Mesenchymal stem cell (in vitro differentiated cells and primary cell): ENCODE measurements at places on chromosomes 11 and 22.

GRCh38 chr11:12882670-12883069 is 126.4 kb upstream of the RASSF10 start:
- H3K4me3 ChIP-seq, result no peak overlapping the region
- no peaks in the 10 kb centered on the region for H3K27me3 ChIP-seq
- DNase-seq, result no peak
- peaks cover 50% of the 10 kb centered on the region for H3K36me3 ChIP-seq
- peaks cover 2% of the 10 kb centered on the region for H3K4me1 ChIP-seq

GRCh38 chr11:15704064-15704463 is 589.3 kb downstream of the INSC start:
- H3K27me3 ChIP-seq, result no peaks in the 10 kb centered on the region
- no peaks in the 10 kb centered on the region for H3K36me3 ChIP-seq
- no peak overlapping the region for H3K4me3 ChIP-seq
- H3K27ac ChIP-seq, result no peak overlapping the region
- H3K4me1 ChIP-seq, result no peaks in the 10 kb centered on the region
- no peak for DNase-seq

DNA sequence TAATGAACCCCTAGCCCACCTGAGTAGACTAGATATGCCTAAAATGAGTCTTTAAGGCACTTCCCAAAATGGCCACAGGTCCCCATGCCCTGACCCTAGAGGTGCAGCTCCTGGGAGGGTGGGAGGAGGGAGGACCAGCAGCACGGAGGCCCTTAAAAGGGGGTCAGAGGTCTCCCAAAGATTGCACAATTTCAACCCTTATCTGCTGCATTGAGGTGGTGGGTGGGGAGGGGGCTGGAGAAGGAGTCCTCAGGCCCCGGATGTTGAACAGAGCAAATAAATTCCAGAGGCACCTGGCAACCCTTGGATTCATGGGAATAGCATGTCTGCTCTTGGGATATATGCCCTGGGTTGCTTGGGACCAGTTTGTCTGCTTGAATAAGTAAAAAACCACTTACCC is 57.6 kb downstream of the NAV2 start:
- peaks cover 2% of the 10 kb centered on the region for H3K36me3 ChIP-seq
- no peak for DNase-seq

- peaks cover 43% of the 10 kb centered on the region for H3K27me3 ChIP-seq
- H3K36me3 ChIP-seq, result no peaks in the 10 kb centered on the region
- DNase-seq, result no peak
- H3K4me3 ChIP-seq, result no peak overlapping the region
Measured at GRCh38 chr11:17611049-17611448, 64.0 kb downstream of the OTOG start.

GRCh38 chr22:38419858-38420160 is 35.2 kb downstream of the KCNJ4 start:
- no peak for DNase-seq
- H3K36me3 ChIP-seq, result no peaks in the 10 kb centered on the region
- peaks cover 19% of the 10 kb centered on the region for H3K4me1 ChIP-seq
- no peaks in the 10 kb centered on the region for H3K27me3 ChIP-seq
- no peak overlapping the region for H3K27ac ChIP-seq
- H3K4me3 ChIP-seq, result no peak overlapping the region

GRCh38 chr22:17101475-17102296 is 16.9 kb downstream of the IL17RA start:
- H3K36me3 ChIP-seq, result peaks cover 91% of the 10 kb centered on the region
- H3K4me1 ChIP-seq, result no peaks in the 10 kb centered on the region
- H3K4me3 ChIP-seq, result no peak overlapping the region

GRCh38 chr11:129414144-129414872 is 38.7 kb downstream of the BARX2 start:
- H3K27me3 ChIP-seq, result no peaks in the 10 kb centered on the region
- no peak overlapping the region for H3K4me3 ChIP-seq
- no peak overlapping the region for H3K27ac ChIP-seq
- no peaks in the 10 kb centered on the region for H3K36me3 ChIP-seq
- no peak for DNase-seq
- H3K4me1 ChIP-seq, result no peaks in the 10 kb centered on the region

DNA sequence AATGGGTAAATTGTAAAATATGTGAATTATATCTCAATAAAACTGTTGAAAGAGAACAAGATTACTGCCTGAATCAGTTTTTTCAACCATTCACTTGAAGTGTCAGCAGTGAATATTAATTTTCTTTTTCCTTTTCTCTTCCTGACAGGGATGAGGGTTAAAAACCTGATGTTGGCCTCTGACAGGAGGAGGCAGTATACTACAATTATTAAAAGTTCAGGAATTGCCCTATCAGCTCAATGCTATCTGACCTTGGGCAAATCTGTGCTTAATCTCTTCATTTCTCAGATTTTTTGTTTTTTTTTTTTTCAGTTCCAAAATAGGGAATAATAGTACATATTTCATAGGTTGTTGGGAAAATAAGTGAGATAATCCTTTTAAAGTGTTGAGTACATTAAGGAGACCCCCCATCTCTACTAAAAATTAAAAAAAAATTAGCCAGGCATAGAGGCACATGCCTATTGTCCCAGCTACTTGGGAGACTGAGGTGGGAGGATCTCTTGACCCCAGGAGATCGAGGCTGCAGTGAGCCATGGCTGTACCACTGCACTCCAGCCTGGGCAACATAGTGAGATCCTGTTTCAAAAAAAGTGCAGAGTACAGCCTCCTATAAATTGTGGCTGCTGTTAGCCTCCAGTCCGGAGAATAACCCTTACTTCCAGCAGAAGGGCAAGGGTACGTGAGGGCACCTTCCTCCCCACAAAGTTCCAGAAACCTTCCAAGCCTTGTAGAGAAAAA is 48.8 kb downstream of the TRIM44 start:
- DNase-seq, result no peak
- no peaks in the 10 kb centered on the region for H3K27me3 ChIP-seq
- no peaks in the 10 kb centered on the region for H3K4me1 ChIP-seq

GRCh38 chr11:132147464-132147863 is 777.0 kb downstream of the NTM start:
- no peak overlapping the region for H3K4me3 ChIP-seq
- no peak for DNase-seq
- peaks cover 2% of the 10 kb centered on the region for H3K4me1 ChIP-seq
- H3K27ac ChIP-seq, result no peak overlapping the region
- peaks cover 20% of the 10 kb centered on the region for H3K36me3 ChIP-seq

DNA sequence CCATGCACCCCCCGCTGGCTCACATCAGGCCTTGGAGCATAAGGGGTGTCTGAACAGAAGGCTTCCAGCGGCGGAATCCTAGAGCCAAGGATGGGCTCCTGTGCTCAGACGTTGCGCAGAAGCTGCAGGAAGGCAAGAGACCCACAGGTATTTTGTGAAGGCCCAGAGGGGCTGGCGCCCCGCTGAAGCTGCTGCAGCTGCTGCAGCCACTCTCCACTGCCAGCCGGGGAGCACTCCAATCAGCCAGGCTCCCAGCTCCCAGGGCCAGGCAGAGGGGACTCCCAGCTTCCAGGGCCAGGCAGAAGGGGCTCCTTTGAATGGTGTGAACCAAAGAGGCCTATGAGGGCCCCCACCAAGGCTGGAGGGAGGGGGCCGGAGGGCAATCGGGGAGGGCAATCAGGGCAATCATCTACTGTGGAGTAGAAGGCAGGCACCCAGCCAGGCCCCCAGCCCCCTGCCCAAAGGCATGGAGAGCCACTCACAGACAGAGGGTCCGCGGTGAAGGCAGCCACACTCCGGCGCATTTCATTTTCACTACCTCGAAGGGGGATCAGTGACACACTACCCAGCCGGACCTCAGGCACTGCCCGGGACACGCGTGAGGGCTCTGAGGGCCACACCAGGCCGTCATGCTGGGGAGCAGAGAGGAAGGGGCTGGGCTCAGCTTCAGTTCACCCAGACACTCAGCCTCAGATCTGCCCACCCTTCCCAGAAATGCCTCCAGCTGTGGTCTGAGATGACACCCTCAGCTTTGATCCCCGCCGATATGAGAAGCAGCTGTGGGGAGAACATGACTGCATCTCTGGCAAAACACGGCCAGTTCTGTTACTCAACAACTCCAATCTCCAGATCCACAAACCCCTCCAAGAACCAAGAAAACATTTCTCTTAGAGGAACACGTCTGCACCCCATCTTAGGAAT is 11.6 kb upstream of the PDE2A start:
- no peak overlapping the region for H3K27ac ChIP-seq
- H3K4me3 ChIP-seq, result peak overlapping the region; percentile 31
- H3K4me1 ChIP-seq, result peaks cover 26% of the 10 kb centered on the region
- peaks cover 65% of the 10 kb centered on the region for H3K36me3 ChIP-seq

DNA sequence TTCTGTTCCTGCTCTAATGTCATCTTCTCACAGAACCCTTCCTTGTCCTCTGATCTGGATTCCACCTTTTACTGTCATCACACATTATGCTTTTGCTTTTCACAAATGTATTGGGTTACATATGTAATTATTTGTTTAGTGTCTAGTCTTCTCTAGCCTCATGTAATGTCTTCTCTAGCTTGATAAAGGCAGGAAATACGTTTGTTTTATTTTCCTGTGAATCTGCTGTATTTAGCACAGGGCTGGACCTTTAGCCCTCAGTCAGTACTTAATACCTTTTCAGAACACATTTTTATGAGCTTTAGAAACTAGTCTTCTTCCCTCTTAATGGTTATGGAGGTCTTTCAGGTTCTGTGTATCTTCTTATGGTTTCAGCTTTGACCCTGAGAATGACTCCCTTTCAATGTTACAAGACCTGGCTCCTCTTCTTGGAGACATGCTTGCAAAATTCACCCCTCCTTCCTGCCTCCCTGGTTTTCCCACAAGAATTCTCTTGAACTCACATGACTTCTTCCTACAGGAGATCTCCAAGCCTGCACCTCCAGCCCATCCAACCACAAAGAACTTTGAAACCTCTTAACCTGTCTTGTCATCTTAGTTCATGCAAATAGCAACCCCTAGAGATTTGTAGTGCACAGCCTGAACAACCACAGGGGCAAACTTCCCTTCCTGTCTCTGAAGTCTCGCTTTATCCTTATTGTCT is 132.7 kb upstream of the DDI1 start:
- no peak overlapping the region for H3K27ac ChIP-seq
- no peaks in the 10 kb centered on the region for H3K4me1 ChIP-seq
- H3K27me3 ChIP-seq, result no peaks in the 10 kb centered on the region

DNA sequence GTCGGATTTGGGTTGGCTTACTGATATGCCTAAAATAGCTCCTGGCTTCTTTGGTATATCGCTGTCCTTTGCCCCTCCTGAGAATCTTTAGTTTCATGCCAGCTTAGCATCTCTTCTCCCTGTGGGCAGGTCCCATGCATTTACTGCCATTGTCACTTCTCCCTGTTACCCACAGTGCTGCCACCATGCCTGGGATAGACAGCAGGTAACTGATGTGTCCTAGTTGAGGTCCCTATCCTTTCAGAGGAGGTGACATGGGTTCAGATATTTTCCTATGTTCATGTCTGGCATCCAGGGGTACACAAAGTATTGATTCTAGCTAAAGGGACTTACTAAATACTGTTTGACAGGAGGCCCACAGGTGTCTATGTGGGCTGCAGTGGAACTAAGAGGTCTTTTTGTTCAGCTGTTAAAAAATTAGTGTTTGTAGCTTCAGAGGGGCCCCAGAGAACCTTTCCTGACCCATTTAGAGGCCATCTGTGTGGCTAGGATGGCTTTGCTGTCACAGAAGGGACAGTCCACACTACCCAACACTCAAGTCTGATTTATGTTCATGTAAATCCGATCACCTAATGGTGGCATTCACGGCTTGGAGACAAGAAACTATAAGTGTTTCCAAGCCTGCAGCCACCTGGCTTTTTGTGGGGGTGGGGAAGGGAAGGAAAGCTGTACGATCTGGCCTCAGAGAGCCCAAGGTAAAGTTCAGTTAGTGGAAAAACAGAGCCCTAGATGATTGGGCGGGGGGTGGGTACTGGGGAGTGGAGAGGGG is 8.5 kb downstream of the TIMP3 start:
- no peaks in the 10 kb centered on the region for H3K4me1 ChIP-seq
- H3K27ac ChIP-seq, result no peak overlapping the region
- H3K27me3 ChIP-seq, result no peaks in the 10 kb centered on the region

DNA sequence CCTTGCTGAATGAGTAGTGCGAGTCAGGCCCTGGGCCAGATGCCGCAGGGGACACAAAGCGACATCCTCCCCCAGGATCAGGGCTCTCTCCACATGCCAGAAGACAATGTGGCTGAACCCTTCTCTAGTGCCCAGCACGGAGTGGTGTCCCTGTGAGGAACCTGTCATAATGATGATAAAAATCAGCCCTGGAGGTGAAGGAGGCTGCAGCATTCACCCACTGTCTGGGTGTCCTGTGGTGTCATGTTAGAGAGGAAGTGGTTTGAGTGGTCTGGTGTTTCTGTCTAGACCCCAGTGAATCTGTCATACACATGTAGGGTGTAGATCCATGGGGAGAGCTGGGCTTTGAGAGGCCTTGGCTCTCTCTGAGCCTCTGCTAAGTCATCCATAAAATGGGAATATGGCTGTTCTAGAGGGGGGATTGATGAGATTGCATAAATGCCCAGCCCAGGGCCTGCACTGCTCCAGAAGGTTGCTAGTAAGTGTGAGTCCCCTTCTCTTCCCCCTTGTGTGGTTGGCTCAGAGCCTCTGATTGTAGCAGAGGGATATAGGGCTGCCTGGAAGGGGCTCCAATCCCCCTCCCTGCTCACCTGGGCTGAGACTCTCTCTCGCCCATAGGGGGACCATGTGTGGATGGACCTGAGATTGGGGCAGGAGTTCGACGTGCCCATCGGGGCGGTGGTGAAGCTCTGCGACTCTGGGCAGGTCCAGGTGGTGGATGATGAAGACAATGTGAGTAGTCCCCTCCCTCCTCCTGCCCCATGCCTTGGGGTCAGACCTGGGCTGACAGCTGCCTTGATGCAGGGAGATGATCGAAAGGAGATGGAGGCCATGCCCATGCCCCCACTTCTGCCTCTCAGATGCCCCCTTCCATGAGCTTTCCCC is 14.3 kb downstream of the MYO7A start:
- DNase-seq, result no peak
- H3K4me3 ChIP-seq, result no peak overlapping the region
- H3K27ac ChIP-seq, result no peak overlapping the region
- H3K36me3 ChIP-seq, result no peaks in the 10 kb centered on the region
- H3K27me3 ChIP-seq, result peaks cover 19% of the 10 kb centered on the region

DNA sequence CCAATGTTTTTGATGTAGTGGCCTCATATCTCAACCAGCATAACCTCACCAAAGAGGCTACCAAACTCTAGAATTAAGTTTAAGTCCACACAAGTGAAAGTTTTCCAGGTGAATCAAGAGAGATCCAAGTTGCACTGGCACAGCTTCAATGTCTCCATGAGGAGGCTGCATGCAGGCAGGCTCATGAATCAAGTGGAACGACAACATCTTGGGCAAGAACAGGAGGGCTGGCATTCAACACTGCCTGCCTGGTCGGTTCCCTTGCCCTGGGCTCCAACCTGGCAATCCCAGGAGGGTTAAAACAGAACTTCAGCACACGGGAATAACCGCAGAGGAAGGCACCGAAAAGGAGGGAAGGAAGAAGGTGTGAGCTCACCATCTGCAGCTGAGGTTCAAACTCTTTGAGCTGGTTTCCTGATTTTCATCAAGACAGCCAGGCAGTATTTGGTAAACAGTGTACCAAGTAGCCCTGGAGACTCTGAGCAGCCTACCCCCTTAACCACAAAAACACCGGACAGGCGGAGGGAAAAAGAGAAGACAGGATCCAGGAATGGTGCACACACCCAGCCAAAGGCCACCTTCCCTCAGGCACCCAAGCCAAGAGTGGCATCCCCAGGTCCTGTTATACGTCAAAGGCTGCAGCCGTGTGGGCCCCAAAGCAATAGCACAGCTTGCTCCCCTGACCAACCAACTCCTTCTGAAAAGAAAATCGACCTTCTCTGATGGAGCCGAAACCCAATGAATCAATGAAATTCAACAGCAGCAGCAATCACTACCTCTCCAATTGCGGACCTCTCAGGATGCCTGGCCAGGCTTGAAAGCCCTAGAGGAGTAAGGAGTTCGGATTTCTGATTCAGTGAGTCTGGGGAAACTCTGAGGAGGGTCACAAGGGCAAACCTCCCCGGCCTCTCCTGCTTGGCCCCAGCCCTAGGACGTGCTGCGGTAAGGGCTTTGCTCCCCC is 1.3 kb downstream of the PACSIN2 start:
- no peaks in the 10 kb centered on the region for H3K27me3 ChIP-seq
- H3K4me3 ChIP-seq, result peak overlapping the region; percentile 83
- H3K27ac ChIP-seq, result no peak overlapping the region
